Activated CD8-positive, alpha-beta memory T cell treated with anti-CD3 and anti-CD28 coated beads, Interleukin-2, amount 10 ng/mL, durations not matched to agents 7 days and 5 days (primary cell): ENCODE measurements at places on chromosomes 3 and 15. TPM values are rescaled to one million over a fixed set of nuclear protein-coding genes. Genes with fewer than 3 reads are reported as not detected.

Gene GNAT1
- not detected for total RNA-seq

Gene ELP6
- total RNA-seq, result 46.6 TPM

Gene POLQ
- 55.8 TPM for total RNA-seq

Gene ADAMTS7
- 0.18 TPM for total RNA-seq

Gene CFAP92
- total RNA-seq, result 0.12 TPM

Gene GUCA1C
- total RNA-seq, result not detected

Gene CCDC39
- not detected for total RNA-seq

Gene AHSG
- total RNA-seq, result not detected

Gene IQCH
- total RNA-seq, result 0.98 TPM

Gene BBX
- 39.4 TPM for total RNA-seq

Gene ARGFX
- not detected for total RNA-seq

Gene NECTIN3
- total RNA-seq, result 13.3 TPM

Gene AP3S2
- total RNA-seq, result 26.5 TPM

Gene RGMA
- 0.28 TPM for total RNA-seq

Gene KNSTRN
- total RNA-seq, result 82.0 TPM

Gene TTC21A
- total RNA-seq, result 8.3 TPM

Gene SPATA12
- total RNA-seq, result not detected

Gene SCAANT1
- not detected for total RNA-seq

Gene SV2B
- not detected for total RNA-seq

Gene TPRG1
- 9.7 TPM for total RNA-seq

Gene LRRC58
- 21.4 TPM for total RNA-seq

Gene ATP2C1
- 64.0 TPM for total RNA-seq

Gene ACAA1
- 91.7 TPM for total RNA-seq

Gene FRMD5
- 0.21 TPM for total RNA-seq

Gene PRR20G
- total RNA-seq, result not detected

Gene TRH
- total RNA-seq, result not detected

Gene RBPMS2
- total RNA-seq, result not detected

Gene KLHL18
- total RNA-seq, result 33.5 TPM

Gene FGF7
- not detected for total RNA-seq

Gene NEK11
- 1.3 TPM for total RNA-seq

Gene STAG1
- total RNA-seq, result 41.2 TPM

Gene PDCD7
- total RNA-seq, result 40.0 TPM
